ENCODE measurements at places on chromosomes 5 and 9. TPM values are rescaled to one million over a fixed set of nuclear protein-coding genes. Genes with fewer than 3 reads are reported as not detected.

- H3K36me3 ChIP-seq: peaks cover 71% of the 10 kb centered on the region
- peaks cover 90% of the 10 kb centered on the region for H3K4me1 ChIP-seq
- H3K27ac ChIP-seq: peak overlapping the region; percentile 97
- H3K27me3 ChIP-seq: no peaks in the 10 kb centered on the region
- DNase-seq: peak; percentile 90
Observed at GRCh38 chr5:168301593-168302390, 10.3 kb downstream of the WWC1 start.

Gene LCN6
- total RNA-seq: not detected

DNA sequence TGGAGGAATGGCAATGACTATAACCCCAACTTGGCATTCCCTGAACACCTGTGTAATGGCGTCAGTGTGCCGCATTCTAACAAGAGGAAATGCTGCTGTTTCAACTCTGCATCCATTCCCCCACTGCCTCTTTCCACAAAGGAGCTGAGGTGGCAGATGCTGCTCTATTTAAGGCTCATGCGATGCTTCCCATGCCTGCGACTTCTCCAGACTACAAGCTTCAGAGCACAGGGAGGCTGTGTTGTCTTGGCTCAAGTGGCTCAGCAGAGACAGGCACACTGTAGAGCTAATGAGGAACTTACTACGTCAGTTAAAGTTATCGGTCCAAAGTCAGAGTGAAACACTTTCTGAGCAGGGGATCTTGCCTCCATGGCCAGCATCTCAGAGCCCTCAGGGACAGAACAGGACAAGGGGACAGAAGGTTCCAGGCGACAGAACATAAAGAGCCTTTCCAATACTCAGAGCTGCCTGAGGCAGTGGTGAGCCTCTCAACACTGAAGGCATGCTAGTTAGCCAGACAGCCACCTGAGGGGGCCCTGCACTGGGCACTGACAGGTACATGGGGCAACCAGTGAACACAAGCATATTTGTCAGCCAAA, 21.8 kb downstream of the TNIP1 start:
- H3K4me3 ChIP-seq: peak overlapping the region; percentile 31
- H3K27ac ChIP-seq: peak overlapping the region; percentile 90
- peaks cover 75% of the 10 kb centered on the region for H3K4me1 ChIP-seq
- DNase-seq: no peak
- H3K27me3 ChIP-seq: no peaks in the 10 kb centered on the region

DNA sequence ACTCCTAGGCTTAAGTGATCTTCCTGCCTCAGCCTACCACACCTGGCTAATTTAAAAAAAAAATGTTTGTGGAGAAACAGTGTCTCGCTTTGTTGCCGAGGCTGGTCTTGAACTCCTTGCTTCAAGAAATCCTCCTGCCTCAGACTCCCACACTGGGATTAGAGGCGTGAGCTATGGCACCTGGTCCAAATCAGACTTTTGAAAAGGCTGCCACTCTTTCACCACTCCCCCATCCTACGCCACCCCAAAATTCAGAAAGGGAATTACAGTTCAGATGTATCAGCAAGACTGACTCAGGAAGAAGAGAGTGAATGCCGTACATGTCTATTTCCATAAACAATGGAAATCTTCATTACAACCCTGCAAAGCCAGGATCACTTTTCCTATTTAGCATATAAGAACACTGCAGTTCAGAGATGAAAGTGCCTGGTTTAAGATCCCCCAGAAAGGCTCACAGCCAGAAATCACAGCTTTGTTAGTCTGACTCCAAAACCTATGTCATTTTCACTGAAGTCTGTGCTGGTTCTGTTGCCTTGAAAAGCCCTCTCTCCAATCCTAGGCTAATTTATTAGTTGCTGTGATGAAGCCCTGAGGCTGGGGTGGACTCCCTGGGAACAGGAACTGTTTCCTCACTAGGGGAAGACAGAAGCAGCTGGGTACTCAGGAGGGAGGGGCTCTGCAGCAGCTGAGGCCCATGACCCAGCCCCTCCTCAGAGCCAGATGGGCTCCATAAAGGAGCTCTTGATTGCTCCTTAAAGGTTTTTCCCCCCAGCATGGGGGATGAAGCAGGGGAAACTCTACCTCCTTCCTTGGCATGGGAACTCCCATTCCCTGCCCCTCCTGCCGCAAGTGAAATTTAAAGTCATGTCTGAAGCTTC, 3.1 kb downstream of the FBLL1 start:
- H3K36me3 ChIP-seq: peaks cover 23% of the 10 kb centered on the region
- H3K27me3 ChIP-seq: peaks cover 20% of the 10 kb centered on the region
- no peak overlapping the region for H3K27ac ChIP-seq
- peaks cover 16% of the 10 kb centered on the region for H3K4me1 ChIP-seq

DNA sequence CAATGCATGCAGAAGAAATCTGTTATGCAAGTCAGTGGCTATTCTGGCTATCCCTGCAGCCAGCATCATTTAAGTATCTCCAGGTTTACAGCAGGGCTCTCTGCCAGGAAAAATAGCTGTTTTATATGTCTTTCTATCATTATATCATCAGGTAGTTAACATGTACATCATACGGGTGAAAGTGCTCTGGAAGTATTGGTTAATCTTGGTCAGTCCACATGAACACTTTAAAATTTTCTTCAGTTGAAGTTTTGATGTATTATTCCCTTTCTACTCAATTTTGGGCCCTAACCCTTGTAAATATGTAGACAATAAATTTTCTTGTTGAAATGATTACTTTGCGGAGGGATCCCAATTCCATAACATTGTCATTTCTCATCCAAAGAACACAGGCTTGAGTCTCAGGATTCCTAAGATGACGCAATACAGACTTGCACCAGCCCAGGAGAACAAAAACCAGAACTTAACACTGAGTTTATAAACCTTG, 67.5 kb downstream of the SEMA6A start:
- no peak overlapping the region for H3K4me3 ChIP-seq
- no peak overlapping the region for H3K27ac ChIP-seq
- peaks cover 12% of the 10 kb centered on the region for H3K4me1 ChIP-seq

Gene KCNIP1
- total RNA-seq: not detected

Gene DND1
- total RNA-seq: 2.8 TPM

Gene ORM2
- not detected for total RNA-seq

Gene SOHLH1
- not detected for total RNA-seq

Gene IFNA21
- not detected for total RNA-seq
